Activated CD4-positive, alpha-beta T cell treated with anti-CD3 and anti-CD28 coated beads, Interleukin-2, amount 10 ng/mL, durations not matched to agents 7 days and 5 days (primary cell): ENCODE measurements at places on chromosomes 5 and 9. TPM values are rescaled to one million over a fixed set of nuclear protein-coding genes. Genes with fewer than 3 reads are reported as not detected.
A peak's percentile ranks its signal among the peaks of the same experiment; 100 is the strongest.

- no peak for DNase-seq
Measured at GRCh38 chr5:151897020-151897552, 27.6 kb downstream of the GLRA1 start.

GRCh38 chr9:4024281-4024777 lies 275.5 kb downstream of the GLIS3 start:
- no peak for DNase-seq

- DNase-seq, result no peak
Measured at GRCh38 chr5:171454549-171454948, 35.1 kb downstream of the FGF18 start.

GRCh38 chr9:94631599-94631998 lies 7.7 kb downstream of the FBP1 start:
- DNase-seq, result no peak

- no peak for DNase-seq
Measured at GRCh38 chr5:25570067-25570583, 925.3 kb upstream of the CDH10 start.

DNA sequence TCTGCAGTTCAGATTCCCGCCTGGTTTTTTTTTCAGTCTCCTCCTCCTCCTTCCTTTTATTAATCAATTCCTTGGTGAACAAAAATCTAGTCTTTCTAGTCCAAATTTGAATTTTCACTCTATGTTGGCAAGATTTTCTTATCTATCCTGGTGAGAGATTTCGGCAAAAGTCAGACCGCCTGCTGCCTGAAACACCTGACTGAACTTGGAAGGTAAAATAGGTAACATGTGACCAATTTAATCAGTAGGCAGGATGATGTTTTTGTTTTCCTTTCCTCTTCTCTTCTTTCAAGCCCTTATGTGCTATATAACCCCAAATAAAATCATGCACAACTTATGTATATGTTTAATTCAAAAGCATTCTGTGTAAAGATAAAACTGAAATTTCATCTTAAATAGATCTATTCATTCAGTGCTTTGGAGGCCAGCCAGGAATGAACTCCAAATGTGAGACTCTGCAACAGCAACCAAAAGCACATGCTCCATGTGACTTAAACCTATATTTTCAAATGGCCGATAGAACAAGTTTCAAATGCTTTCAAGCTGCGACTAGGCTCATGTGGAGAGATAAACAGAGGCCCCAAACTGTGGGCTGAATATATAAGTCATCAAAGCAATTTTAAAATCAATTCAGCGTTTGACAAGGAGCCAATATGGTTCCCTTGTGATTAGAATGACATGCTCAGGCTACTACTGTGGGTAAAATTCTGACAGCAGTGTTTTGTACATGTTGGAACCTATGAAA lies 100.4 kb upstream of the SEMA6A start:
- no peak for DNase-seq

DNA sequence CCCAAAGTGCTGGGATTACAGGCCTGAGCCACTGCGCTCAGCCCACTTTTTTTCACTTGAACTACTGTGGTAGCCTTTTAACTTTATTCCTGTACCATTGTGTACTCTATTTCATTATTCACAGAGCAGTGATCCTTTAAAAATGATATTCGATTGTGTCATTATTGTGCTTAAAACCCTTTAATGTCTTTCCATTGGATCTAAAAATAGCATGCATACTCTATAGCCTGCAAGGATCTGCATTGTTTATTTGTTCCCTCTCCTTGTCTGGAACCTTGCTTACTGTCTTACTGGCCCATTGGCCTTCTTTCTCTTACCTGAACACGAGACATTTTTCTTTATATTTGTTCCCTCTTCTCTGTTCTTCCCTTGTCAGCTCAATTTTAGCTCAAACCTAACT lies 15.7 kb downstream of the GPBP1 start:
- DNase-seq, result no peak

GRCh38 chr9:13047827-13048587 lies 231.5 kb downstream of the MPDZ start:
- no peak for DNase-seq

DNA sequence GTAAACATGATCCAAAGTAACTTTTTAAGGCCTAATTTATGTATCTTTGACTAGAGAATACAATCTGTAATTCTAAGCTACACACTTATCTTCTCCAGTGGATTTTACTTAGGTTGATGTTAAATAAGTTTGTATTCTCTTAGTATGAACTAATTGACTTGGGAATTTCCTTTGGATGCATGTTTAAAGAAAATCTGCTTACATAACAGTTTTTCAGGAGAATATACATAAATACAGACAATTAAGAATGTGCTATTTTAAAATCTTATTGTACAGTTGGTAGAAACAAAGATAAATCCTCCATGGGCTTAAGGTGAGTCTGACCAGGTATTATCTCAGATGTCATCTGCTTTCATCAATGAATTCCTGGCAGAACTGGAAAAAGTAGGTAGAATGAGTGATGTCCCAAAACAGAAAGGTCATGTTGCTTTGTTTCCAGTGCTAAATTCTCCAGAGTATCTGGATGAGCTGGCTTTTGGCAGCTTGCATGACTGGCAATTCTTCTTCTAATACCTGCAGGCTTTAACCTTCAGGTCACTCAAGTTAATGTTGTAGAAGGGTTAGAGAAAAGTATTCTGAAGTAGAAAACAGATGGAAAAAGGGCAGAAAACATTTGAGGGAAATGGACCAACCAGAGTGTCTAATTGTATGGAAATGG lies 150.6 kb downstream of the MACIR start:
- no peak for DNase-seq

GRCh38 chr5:94693043-94693822 lies 74.8 kb downstream of the SLF1 start:
- no peak for DNase-seq

- no peak for DNase-seq
Measured at GRCh38 chr5:68730220-68730978, 363.4 kb upstream of the SLC30A5 start.

DNA sequence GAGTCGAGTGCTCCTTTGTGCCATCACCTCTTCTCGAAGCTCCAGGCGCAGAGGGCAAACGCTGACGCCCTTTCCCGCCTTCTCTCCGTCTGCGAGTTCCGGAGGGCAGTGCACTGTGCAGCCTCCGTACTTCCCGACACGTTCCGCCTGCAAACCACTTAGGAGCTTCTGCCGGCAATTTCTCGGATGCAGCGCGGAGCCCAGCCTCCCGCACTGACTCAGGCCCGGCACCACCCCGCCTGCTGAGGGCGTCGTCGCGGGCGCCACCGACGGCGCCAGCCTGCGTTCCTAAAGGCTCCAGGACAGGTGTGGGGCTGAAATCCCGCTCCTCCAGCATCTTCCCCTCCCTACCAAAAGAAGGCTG lies 9.3 kb upstream of the TRIM36 start:
- no peak for DNase-seq

GRCh38 chr9:110142868-110143481 lies 65.0 kb downstream of the C9orf152 start:
- DNase-seq, result no peak

DNA sequence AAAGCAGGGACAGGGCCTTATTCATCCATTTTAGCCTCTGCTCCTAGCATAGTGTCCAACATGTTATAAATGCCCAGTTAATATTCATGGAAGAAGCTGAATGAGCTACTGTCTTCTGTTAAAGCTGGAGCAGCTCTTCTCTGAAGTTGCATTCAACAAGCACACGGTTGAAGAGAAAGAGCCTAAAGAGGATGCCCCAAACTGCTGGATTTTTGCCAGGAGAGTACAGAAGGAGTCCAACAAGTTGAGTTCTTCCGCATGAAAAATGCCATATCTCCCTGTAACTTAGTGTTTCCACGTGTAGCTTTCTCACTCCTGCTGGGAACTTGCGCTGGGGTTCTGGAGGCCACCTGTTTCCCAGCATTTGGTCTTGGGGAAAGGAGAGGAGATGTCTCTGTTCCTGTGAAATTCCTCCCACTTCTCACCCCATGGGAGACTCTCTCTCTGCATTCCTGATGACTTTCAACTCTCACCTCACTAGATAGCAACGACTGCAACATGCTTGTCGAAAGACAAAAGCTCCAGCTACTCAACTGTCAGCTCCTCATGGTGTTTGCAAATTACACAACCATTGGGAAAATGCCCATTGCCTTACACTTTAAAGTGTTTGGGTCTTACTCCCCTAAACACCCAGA lies 122.8 kb downstream of the KIF4B start:
- DNase-seq, result no peak

DNA sequence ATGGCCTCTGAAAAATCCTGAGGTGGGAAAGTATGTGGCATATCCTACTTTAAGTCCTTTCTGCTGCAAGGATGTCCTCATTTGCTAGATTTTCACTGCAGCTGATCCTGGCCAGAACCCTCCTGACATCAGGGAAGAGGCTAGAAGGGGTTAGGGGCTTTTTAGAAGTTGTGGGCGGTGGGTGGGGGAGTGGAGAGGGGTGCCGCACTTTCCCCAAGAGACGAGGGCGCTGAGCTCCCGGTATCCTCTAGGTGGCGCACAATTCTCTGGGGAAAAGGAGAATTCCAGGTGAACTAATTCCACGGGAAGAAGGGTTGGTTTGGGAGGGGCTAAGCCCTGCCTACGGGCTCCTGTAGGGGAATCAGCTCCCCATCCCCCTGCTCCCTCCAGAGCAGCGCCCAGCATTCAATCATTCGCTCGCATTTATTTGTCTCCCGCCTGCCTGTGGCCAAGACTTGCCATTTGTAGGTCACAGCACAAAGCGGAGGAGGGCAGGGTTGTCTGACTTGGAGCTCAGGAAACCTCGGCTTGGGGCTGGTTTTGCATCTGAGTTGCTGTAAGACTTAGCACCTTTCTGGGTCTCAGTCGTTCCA lies 42.9 kb upstream of the HAND1 start:
- DNase-seq, result peak; percentile 8

DNA sequence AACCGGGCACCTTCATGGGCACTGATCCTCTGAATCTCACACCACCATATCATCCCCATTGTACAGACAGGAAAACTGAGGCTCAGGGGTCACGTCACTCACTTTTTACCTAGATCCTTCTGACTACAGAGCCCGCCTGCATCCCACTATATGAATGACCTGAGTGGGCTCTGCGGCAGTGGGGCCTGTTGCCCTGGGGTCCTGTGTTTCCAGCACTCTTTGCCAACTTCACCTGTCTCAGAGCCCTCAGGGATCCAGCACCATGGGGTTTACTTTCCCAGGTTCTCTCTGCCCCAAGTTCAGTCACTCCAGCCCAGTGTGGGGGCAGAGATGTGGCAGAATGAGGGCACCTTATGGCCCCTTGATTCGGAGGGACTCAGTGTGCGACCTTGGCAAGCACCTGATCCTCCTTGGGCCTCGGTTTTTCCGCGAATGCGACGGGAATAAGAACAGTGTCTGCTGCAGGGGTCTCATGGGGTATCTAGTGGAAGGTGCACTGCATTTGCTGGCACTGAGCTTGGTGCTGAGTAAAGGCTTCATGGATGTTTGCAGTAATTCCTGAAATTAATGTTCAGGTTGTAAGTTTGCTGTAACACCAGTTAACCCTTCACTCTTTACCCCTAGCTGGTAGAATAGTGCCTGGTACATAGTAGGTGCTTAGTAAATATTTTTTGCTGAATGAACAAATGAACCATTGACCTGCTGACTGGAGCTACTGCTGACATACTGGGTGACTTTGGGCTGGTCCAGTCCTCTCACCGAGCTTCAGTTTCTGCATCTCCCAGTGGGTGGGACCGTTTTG lies 47.1 kb upstream of the BOD1 start:
- DNase-seq, result no peak

DNA sequence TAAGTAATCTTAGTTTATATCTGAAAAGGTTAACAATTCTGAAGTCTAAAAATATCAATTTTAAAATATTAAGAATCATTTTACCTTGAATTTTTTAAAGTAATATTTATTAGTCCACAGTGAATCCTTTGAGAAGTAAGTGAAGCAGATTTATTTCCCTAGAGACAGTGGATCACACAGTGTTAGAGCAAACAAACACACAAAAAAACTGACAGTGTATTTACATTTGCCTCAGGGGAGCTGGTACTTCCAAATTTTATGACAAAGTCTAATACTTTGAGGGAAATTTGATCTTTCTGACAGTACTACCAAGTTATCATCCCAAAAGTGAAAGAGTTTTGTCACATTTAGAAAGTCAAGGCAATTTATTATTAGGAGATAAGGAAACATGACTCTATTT lies 1750.6 kb upstream of the CDH9 start:
- DNase-seq, result no peak

GRCh38 chr5:112844489-112844888 lies 16.6 kb upstream of the SRP19 start:
- no peak for DNase-seq

DNA sequence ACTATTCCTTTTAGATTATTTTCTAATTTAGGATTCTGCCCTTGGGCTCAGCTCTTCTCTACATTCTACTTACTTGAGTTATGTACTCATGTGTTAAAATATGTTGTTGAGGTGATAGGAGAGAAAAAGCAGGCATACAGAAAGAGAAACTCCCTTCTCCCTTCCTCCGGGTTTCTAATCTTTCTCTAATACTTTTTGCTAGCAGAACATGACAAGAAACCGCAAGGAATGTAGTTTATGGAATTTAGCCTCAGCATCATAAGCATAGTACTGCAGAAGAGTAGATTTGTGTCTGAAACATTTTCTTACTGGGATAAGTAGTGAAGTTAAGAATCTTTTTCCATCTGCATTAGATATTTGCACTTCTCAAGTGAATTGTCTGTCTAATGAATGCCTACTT lies 139.5 kb upstream of the CYLC2 start:
- DNase-seq, result no peak

GRCh38 chr5:5079876-5080275 lies 60.3 kb upstream of the ADAMTS16 start:
- no peak for DNase-seq

- DNase-seq, result no peak
Measured at GRCh38 chr5:75363111-75363510, 26.1 kb downstream of the HMGCR start.

GRCh38 chr5:105956456-105957196 lies 1714.1 kb downstream of the EFNA5 start:
- no peak for DNase-seq

DNA sequence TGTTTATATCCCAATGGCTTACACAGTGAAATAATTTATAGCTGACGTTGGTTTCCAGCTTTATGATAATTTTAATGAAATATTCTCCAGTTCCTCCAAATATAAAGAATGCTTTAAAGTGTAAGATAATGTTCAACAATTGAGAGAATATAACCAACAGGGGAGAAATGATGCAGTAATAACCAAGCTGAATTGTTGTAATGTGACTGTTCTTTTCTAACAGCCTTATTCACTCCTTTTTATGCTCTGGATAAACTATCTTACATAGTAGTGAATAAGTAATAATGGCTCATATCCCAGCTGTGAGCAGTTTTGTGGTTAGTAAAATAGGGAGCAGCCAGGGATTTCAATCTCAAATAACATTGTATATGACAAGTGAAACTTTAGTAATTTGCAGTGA lies 2348.7 kb upstream of the ACO1 start:
- DNase-seq, result no peak

- DNase-seq, result no peak
Measured at GRCh38 chr5:174567506-174568141, 156.8 kb upstream of the MSX2 start.

- no peak for DNase-seq
Measured at GRCh38 chr9:17906176-17906840, 327.4 kb downstream of the SH3GL2 start.

GRCh38 chr5:125411071-125411743 lies 664.8 kb upstream of the ZNF608 start:
- DNase-seq, result no peak

GRCh38 chr9:91930475-91930874 lies 19.6 kb downstream of the ROR2 start:
- DNase-seq, result no peak

CTSV gene
- total RNA-seq, result 0.79 TPM

ZNF883 gene
- total RNA-seq, result 0.35 TPM

OR13D1 gene
- not detected for total RNA-seq

SPINK7 gene
- not detected for total RNA-seq

ADAMTS6 gene
- total RNA-seq, result 2.9 TPM

SPAG8 gene
- 2.5 TPM for total RNA-seq

SYK gene
- total RNA-seq, result 0.56 TPM

SNX24 gene
- 2.2 TPM for total RNA-seq
